ENCODE measurements at places on chromosomes 2 and 18.

DNA sequence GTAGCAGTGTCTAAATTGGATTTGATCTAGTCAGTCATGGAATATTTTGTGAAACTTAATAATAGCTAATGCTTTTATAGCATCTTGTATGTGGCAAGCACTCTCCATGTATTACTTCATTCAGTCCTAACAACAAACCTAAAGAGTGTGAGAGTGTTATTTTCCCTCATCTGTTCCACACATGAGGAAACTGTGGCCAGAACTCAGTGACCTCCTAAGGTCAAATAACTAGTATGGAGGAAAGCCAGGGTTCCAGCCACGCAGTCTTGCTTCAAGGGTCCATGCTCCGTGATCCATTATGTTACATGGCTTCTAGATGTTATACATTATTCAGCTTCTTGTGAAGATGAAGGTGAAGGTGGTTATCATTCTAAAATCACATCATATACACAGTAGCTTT is 45.5 kb downstream of the TWSG1 start:
- peak; percentile 11 for DNase-seq

DNA sequence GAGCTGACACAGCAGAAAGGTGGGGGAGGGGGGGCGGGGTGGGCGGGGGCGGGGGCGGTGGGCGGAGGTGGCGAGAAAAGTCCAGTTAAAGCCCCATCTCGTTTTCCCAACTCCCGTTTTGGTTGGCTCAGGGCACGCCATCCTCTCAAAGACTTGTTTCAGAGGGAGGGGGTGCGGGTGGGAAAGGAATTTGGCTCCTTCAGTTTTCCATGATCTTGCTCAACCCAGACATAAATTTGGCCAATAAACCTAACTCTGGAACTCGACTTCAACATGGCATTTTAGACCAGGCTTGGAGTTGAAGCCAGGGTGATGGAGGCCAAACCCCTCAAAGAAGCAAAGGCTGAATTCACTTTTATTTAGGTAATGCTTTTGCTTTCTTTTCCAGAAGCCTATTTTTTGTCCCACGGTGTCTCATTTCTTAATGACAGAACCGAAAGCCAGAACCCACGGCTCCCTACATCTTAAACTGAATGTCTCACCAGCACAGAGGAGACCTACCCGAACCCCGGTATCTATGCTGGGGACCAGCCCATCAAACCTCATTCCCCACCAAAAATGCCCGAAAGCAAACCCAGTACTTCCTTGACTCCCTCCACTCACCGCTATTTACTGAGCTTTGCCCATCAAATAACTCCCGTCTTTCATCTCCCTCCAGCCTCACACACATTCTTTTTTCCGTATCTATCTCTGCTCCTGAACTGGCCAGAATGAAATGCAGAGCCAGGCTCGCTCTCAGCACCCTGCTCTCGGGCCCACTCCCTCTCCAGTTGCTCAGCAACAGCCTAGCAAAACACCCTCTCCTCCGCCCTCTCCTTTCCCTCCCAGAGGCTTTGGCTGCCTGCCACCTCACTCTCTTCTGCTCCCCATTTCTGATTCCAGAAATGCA is 4.3 kb downstream of the IGFBP5 start:
- no peak for DNase-seq

GRCh38 chr2:179555691-179556283 is 291.2 kb upstream of the SESTD1 start:
- DNase-seq = no peak

DNA sequence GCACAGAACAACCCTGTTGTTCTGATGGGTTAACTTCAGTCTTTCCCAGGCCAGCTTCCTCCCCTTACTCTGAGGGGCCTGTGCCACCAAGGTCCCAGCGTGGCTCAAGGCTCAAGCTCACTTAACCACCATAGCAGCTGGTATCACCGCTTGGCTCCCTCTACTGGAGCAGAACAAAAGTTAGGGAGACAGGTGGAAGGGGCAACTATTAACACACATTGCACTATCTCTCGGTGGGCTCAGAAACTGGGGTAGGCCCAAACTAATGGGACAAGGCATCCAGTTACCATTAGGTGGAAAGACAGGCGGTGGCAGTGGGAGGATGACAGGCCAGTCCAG is 88.7 kb upstream of the ATL2 start:
- DNase-seq = peak; percentile 20

GRCh38 chr2:58922245-58922644 is 681.1 kb upstream of the FANCL start:
- DNase-seq = no peak

GRCh38 chr2:204977914-204978313 is 432.6 kb downstream of the PARD3B start:
- no peak for DNase-seq

- no peak for DNase-seq
Observed at GRCh38 chr2:107730898-107731297, 95.8 kb upstream of the RGPD4 start.

DNA sequence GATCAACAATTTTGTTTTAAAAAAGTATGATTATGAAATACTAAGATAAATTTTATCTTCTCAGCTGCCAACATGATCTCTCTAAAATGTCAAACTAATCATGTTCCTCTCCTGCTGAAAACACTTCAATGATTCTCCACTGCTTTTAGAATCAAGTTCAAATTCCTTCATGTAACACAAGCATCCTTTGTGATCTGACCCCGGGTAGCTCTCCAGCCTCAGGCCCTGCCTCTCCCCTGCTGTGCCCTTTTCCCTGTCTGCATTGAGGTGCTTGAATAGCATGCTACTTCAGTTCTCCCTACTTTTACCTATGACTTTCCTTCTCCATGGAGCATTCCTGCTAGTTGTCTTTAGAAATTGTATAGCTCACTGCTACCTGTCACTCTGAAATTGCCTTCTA is 274.8 kb downstream of the PDE11A start:
- DNase-seq = no peak

GRCh38 chr2:147501968-147502367 is 342.9 kb upstream of the ACVR2A start:
- DNase-seq = no peak

GRCh38 chr18:45836242-45837205 is 11.0 kb downstream of the SIGLEC15 start:
- DNase-seq = no peak

- peak; percentile 38 for DNase-seq
Observed at GRCh38 chr18:79765491-79766245, 32.1 kb upstream of the KCNG2 start.

DNA sequence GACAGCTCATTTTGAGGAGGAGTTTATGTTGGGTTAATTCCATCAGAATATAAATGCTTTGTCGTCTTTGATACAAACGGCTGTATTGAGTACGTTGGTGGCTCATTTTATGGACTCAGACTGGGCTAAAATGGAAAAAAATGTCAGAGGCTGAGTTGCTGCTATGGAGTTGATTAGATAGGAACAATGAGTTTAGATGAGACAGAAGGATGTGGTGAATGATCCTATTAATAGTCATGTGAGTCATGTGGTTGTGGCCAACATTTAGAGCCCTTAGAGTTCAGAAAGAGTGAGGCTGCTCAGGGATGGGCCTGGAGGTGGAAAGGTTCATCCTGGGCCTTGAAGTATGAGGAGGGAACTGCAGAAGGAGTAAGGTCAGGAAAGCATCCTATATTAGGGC is 434.2 kb downstream of the MEIS1 start:
- DNase-seq = peak; percentile 90

- peak; percentile 52 for DNase-seq
Observed at GRCh38 chr2:224584785-224585210, 365 bp downstream of the CUL3 start.

- no peak for DNase-seq
Observed at GRCh38 chr2:100580367-100581276, 17.8 kb downstream of the PDCL3 start.

DNA sequence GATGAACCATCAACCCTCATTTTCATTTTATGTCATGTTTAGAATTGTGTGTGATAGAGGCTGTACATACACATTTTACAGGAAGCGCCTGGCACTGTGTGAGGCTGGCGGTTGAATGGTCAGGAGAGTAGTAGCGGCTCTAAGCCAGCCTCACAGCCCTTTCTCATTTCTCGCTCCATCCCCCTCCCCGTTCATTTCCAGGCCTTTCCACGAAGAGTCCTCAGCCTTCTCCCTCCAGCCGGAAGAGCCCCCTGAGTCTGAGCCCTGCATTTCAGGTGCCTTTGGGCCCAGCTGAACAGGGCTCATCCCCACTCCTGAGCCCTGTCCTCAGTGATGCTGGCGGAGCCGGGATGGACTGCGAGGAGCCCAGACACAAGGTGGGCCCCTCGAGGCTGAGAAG is 51.8 kb downstream of the STK25 start:
- DNase-seq = no peak

GRCh38 chr2:120893811-120894584 is 158.3 kb downstream of the GLI2 start:
- no peak for DNase-seq

GRCh38 chr2:224378701-224379097 is 23.2 kb downstream of the FAM124B start:
- no peak for DNase-seq

DNA sequence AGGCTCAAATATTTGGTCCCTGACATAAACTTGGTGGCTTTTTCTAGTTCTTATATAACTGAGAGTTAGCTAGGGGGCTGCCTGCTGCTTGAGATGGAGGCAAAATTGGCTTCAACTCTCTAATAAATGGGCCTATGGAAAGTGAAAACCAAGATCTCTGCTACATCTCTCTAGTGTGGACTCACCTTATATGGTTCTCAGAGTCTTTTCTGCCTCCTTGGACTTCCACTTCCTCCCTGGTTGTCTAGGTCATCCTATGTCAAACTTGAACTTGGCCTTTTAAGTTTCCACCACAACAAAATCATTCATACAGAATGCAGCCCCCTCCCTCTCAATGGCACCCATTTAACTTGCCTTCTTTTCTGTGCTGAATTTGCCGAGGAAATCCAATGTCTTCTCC is 23.9 kb upstream of the ARHGAP25 start:
- DNase-seq = no peak

GRCh38 chr2:203569677-203570316 is 34.7 kb upstream of the RAPH1 start:
- DNase-seq = no peak

GRCh38 chr2:68734688-68735525 is at the start of gene ARHGAP25:
TSS of gene ARHGAP25 (plus strand) at chr2:68734811. CDS start at chr2:68735200, 389 bp downstream.
- DNase-seq = no peak

DNA sequence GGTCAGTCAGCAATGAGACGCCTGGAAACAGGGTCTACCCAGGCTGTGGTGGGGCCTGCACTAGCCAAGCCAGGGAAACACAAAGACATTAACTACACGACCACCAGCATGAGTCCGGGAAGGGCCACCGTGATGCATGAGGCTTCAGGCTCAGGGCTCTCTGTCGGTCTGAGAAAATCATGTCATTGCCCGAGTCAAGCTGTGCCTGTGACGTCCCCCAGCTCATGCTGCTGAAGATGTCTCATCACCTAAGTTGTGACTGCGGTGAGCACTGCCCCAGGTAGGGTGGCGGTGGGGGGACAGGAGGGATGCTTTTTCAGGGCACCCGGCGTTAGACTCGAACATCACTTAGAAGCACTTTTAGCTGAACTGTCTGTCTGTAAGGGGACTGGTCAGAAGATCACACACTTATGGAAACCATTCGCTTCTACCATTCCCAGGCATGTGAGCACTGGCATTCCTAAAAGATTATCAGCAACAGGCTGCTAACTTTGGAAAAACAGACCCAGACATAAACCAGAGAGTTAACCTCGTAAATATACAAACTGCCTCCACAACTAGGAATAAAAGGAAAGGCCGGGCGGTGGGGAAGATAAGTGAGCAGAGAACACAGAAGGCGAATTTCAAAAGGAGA is 234.5 kb downstream of the HDAC4 start:
- DNase-seq = no peak

DNA sequence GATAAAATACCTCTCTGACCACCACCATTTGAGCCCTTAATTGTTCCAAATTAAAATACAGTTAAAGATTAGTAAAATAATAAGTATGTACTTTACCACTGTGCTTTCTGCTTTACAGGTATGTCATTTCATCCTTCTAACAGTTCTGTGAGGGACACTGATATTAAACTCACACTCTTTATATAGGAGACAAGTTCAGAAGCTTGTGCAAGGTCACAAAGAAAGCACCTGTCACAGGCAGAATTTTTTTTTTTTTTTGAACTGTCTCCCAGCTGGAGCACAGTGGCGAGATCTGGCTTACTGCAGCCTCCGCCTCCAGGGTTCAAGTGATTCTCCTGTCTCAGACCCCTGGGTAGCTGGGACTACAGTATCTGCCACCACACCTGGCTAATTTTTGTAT is 21.6 kb upstream of the GPR75 start:
- no peak for DNase-seq

GRCh38 chr2:132980304-132980703 is 310.3 kb upstream of the LYPD1 start:
- DNase-seq = no peak

GRCh38 chr18:6221602-6222014 is 193.1 kb downstream of the L3MBTL4 start:
- no peak for DNase-seq

- DNase-seq = no peak
Observed at GRCh38 chr2:19807346-19807745, 94.4 kb downstream of the TTC32 start.

DNA sequence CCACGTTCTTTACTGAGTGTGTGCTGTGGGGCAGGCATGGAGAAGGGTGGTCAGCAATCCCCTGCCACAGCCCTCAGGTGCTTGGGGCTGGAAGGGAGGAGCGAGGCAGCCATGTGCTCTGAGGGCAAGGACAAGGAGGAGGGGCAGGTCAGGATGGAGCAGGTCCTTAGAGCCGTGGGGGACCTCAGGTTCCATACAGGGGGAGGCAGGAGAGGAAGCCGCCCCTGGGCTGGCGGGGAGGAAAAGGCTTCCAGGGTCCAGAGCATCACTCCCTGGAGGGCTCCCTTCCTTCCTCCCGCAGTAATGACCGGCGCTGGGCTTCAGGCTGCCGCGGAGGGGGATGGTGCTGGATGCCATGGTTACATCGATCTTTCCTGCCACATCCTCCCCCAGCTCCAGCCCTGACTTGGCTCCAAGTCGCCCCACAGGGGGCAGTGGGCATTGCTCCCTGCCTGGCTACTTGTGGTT is 6.6 kb downstream of the GAREM2 start:
- DNase-seq = no peak

DNA sequence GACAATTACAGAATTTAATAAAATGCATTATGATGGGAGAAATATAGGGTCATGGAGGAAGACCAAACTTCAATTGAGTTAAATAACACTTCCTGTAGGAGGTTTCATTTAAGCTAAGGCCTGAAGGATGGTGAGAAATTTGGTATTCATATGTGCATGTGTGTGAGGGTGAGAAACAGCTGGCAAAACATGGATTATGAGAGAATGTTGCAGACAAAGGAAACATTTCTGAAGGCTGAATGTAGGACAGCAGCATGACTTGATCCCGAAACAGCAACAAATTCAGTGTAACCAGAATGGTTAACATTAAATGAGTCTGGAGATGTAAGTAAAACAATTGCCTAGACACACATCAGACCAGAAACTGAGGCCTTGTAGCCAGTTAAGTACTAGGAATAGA is 630.8 kb downstream of the NR4A2 start:
- no peak for DNase-seq

DNA sequence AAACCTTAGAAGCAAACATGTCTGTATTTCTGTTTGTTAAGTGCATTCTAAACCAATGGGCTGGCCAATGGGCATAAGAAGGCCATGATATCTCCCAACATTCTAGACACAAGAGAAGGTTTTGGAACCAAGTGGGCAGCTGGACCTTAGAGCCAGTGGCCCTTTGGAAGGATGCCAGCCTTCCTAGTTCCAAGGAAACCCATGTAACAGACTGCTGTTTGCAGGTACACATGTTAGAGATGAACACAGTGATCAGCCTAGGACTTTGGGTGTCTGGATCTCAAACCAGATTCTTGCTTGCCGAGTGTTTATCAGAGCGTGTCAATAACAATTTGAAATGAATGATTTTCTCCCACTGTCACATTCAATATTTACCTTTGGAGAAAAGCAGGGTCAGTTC is 97.5 kb upstream of the COPS8 start:
- DNase-seq = no peak

GRCh38 chr2:132815516-132815915 is 145.5 kb upstream of the LYPD1 start:
- peak; percentile 62 for DNase-seq
